ENCODE measurements at places on chromosomes 6 and 20.

DNA sequence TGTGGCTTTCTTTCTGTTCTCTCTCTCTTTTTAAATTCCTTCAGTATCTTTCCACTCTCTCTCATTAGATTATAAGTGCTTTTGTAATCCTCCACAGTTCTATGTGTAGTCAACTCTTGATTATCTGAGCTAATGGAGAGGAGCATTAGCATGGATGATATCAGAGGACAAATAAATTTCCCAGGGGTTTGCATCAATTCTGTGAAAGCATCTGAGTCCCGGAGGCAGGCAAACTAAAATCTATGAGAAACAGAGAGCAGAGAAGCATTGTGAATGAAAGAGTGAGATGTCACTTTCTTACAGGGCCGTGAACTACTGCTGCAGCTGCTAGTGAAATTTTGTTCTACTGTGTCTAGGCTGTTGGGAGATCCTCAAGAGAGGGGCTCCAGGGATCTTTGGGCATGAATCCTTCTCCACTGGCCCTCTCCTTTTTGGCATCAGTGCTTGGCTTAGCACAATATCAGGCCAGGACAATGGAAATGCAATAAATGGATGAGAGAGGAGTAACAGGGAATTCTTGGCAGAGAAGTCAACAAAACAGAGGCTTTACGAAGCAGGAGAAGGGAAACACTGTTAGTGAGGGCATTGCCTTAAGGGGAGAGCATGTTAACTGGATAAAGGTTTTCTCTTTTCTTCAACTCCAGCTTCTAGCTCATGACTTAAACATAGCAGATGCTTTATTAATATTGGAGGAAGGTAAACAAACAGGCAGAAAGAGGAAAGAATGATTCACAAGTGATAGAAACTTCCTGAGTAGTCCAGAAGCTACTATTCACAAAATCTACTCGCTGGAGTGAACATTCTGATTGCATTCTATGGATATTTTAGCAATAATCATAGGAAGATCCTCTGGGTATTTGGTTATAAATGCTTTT is 847.0 kb upstream of the MAP3K7 start:
- DNase-seq, result no peak

DNA sequence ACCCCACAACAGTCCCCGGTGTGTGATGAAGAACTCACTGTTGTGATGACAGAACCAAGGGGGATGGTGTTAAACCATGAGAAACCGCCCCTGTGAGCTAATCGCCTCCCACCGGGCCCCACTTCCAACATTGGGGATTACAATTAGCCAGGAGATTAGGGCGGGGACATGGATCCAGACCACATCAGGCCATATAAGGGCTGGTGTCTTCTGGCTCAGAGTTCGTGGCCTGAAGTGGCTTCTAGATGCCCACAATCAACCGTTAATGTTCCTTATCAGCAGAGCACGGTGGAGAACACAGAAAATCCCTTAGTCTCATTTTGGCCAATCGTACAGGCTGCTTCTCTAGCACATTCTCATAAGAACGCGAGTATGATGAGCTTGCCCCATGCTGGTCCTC is 10.9 kb upstream of the MAS1 start:
- no peak for DNase-seq

GRCh38 chr6:164163239-164163638 is 748.7 kb downstream of the QKI start:
- DNase-seq, result no peak

GRCh38 chr20:47936612-47937011 is 151.3 kb upstream of the SULF2 start:
- DNase-seq, result no peak

GRCh38 chr6:45584127-45584526 is 206.4 kb upstream of the SUPT3H start:
- DNase-seq, result no peak

DNA sequence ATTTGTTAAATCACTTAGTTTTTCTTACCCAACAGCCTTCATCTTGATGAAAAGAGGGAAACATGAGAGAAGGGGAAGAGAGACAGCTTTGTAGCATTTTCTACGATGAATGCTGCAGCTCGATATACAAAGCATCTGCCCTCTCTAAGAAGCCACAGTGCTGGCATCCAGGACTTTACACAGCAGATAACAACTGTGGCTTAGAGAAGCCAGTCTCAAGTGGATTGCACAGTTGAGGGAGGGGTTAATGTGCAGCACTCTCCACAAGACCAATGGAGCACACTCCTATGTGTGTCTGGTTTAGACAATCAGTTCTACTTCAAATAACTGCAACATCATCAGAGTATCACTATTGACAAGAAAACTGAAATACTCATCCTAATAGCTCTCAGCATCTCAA is 5.8 kb downstream of the C6orf120 start:
- no peak for DNase-seq

- no peak for DNase-seq
These were observed 21.9 kb downstream of the FBXL4 start for GRCh38 chr6:98925831-98926230.

GRCh38 chr20:11792568-11792953 is 125.1 kb upstream of the BTBD3 start:
- no peak for DNase-seq

GRCh38 chr6:140303218-140303949 is 928.9 kb upstream of the CITED2 start:
- DNase-seq, result no peak

DNA sequence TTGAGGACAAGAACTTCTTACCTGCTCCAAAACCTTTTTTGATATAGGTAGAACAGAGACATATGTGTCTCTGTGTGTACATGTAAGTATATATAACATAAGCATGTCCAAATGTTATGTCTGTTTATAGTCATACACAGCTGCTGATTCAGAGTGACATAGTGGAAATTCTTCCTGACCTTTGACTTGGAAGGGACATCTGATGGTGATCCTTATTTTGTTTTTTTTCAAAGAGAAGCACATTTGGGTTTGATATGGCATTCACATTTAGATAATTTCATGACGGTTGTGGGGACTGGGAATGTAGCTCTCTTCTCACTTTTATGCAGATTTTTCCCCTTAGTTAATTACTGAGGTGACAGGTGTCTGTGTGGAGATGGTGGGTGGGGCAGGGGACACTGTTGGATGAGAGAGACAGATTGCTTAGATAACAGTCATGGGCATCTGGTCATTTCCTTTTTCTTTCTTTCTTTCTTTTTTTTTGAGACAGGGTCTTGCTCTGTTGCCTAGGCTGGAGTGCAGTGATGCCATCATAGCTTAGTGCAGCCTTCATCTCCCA is 39.0 kb downstream of the FARS2 start:
- DNase-seq, result no peak

DNA sequence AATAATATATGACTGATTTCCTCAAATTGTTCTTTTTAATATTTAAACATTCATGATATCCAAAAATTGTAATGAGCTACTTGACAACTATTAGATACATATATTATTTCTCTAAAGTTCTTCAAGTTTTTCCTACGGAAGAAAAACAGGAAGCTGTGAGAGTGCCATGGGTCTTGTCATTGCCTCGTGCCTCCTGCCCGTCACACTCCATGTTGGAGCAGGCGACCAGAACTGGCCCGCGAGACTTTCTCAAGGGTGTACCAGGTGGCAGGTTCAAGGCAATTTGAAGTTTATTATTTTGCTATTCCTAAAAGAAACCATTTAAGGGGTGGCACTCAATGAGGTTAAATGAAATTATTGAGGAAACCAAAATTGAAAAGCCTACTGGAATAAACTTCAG is 337.2 kb downstream of the HACE1 start:
- no peak for DNase-seq

- DNase-seq, result no peak
These were observed 28.7 kb downstream of the NTSR1 start for GRCh38 chr20:62737271-62737811.

- no peak for DNase-seq
These were observed 4.1 kb downstream of the AARS2 start for GRCh38 chr6:44309092-44309491.

GRCh38 chr20:39910536-39910935 is 778.5 kb downstream of the MAFB start:
- DNase-seq, result peak; percentile 23

- no peak for DNase-seq
These were observed 1.0 kb upstream of the TOMM34 start for GRCh38 chr20:44961011-44961869.

GRCh38 chr6:145009711-145010110 is 724.6 kb downstream of the UTRN start:
- DNase-seq, result no peak

DNA sequence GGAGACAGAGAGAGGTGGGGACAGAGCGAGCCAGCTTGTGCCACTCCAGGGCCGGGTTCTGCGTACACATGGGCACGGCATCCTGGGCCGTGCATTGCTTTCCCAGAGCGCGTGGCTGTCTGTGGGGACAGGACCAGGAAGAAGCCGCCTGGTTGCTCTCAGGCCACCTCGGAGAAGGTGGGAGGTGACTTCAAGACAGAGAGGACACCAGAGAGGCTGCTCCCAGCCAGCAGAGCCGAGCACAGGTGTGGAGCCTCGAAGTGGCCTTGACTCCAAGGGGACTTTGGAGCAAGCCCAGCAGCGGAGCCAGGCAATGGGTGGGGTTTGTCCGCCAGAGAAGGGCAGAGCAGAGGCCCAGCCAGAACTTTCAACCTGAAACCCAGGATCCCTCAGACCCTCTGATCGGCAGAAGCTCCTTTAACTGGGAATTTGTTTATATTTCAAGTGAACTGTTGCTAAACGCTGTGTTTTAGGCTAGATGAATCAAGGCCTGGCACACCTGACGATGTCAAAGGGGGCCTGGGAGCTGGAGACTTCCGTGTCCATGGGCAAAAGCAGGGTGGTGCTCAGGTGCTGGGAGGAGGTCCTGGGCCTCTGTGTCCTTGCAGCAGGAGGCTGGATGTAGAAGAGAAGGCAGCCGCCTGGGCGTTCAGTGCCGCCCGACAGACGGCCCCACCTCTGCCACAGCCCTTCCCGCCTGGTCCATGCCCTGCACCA is 262.1 kb downstream of the DLL1 start:
- no peak for DNase-seq

GRCh38 chr20:258963-259362 is 1.4 kb downstream of the DEFB132 start:
- no peak for DNase-seq

- DNase-seq, result no peak
These were observed 134.9 kb downstream of the BCAS1 start for GRCh38 chr20:53935344-53936084.

- DNase-seq, result no peak
These were observed 423.5 kb upstream of the SLC35B3 start for GRCh38 chr6:8858854-8859331.

GRCh38 chr20:53711333-53712211 is 117.9 kb upstream of the ZNF217 start:
- no peak for DNase-seq

GRCh38 chr6:168501561-168501960 is 60.6 kb downstream of the SMOC2 start:
- DNase-seq, result no peak

- DNase-seq, result no peak
These were observed 177.1 kb downstream of the ZDHHC14 start for GRCh38 chr6:157558049-157558448.

DNA sequence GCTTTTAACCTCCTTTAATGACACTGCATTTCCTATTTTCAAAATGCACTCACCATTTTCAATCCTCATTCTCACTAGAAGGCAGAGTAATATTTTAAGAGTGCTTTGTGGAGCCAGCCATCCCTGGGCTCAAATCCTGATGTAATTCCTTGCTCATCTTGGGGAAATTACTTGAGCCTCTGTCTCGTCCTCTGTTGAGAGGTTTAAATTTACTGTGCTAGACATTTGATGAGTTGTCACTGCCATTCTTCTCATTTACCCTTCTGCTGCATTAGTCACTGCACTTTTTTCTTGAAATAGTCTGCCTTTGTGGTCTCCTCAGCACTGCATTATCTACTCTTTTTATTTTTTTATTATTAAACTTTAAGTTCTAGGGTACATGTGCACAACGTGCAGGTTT is 150.0 kb upstream of the HDDC2 start:
- no peak for DNase-seq

GRCh38 chr6:133191323-133191722 is 49.8 kb upstream of the EYA4 start:
- no peak for DNase-seq

DNA sequence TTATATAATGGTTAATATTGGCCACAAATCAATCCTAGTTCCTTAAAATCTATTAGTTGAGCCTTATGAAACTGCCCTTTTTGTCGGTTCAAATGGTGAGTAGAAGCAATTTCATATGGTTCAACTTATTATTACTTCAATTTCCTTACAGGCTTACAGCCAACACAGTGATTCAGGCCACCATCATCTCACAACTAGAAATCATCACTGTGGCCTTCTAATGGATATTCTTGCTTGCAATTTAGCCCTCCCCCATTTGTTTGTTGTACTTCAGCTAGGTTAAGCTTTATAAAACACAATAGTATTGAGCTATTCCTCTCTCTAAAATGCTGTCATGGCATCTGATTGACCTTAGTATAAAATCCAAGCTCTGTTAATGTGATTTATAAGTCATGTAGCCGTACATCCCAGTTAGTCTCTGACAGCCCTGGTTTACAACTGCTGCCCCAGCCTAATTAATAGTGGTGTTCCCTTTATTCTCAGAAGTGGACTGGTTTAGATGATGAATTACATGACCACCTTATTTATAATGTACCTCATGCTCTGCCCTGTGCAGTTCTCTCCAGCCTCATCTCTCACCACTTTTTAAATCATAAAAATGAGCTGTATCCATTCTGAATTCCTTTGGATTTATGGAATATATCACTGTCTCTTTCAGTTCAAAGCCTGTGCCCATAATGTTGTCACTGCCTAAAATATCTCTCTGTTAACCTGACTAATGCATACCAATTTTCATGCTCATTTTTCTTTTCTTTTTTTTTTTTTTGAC is 36.7 kb downstream of the LAMA2 start:
- DNase-seq, result no peak

GRCh38 chr20:54144847-54145414 is 28.9 kb downstream of the CYP24A1 start:
- no peak for DNase-seq

- no peak for DNase-seq
These were observed 464.8 kb downstream of the CBLN4 start for GRCh38 chr20:55540486-55540885.

DNA sequence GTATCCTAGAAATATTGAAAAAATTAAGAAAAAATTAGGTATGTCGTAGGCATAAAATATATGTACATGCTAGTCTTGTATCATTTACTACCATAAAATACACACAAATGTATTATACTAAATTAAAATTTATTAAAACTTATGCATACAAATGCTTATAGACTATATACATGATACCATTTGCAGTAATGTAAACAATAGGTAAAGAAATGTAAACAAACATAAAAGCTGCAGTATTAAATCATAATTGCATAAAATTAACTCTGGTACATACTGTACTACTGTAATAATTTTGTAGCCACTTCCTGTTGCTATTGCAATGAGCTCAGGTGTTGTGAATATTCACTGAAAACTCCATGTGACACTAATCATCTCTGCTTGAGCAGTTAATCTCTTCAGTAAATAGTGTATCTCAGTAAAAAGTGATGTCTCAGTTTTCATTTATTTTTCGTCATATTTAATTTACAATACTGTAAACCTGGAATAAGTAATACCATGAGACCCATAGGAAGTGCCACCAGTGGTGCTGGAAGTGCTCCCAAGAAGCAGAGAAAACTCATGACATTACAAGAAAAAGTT is 29.3 kb downstream of the RALGAPB start:
- no peak for DNase-seq

Measured in putamen (tissue), 1 donor.